ENCODE measurements at places on chromosomes 11 and 22.

GRCh38 chr11:77438487-77438886, 35.4 kb downstream of the PAK1 start:
- DNase-seq = no peak

DNA sequence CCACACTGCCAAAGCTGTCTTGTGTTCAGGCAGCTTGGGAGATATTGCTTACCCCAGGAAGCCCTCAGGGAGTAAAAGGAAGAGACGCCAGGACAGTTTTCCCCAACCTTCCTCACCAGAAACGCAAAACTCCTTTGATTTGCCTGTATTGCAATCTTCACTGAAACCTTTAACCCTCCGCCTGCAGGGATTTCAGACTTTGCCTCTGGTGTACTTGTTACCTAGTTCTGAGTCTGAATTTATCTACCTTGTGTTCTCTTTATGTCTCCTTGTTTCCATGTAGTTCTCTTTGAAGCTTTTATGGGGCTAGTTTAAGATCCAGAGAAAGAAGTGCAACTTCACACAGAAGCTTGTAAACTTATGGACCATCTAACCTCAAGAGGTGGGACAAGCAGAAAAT, 154.2 kb downstream of the DSCAML1 start:
- DNase-seq = no peak

GRCh38 chr22:37492428-37493344, 6.5 kb upstream of the MFNG start:
- no peak for DNase-seq

DNA sequence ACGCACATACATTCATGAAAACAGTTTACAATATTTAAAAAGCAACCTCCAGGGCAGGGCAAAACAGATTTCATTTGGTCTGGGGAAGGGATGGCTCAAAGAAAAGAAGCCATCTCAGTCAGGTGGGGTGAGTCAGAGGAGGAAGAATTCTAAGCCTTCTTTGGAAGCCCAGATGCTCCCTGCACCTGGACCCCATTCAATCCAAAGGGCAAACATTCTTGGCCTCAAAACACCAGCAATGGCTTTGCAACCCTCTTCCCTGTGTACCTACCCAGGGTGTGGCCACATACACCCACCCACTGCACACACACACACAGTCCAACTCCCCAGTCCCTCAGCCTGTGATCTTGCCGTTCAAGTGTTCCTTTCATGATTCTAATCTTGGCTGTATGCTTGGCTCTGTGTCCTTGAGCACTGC, 2.0 kb downstream of the KCNE3 start:
- no peak for DNase-seq

DNA sequence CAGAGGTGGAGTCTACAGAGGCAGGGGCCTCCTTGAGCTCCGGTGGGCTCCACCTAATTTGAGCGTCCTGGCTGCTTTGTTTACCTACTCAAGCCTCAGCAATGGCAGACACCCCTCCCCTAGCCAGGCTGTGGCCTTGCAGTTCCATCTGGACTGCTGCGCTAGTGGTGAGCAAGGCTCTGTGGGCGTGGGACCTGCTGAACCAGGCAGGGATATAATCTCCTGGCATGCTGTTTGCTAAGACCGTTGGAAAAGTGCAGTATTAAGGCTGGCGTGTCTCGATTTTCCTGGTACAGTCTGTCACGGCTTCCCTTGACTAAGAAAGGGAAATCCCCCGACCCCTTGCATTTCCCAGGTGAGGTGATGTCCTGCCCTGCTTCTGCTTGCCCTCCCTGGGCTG, 77.7 kb downstream of the GDPD4 start:
- no peak for DNase-seq

DNA sequence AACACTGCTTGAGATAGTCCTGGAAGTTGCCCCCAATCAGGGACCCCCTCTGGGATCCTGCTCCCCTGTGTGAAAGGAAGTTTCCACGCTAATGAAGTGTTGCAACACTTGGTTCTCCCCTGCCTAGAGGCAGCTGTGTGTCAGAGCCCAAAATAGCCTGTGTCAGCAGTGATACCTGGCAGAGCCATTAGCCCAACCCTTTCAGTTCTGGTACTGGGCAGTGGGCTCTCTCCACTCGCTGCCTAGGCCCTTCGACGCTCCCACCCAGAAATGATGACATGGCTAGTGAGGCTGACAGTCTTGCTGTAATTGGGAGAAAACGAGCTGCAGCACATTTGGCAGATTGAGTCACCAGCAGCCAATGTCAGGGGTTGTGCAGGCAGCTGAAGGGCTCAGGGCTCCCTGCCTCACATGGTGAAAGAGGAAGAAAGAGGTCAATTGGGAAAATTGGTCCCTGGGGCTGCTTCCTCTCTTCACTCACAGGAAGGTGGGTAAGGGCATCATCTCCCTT, 1.4 kb upstream of the NXF1 start:
- DNase-seq = no peak

DNA sequence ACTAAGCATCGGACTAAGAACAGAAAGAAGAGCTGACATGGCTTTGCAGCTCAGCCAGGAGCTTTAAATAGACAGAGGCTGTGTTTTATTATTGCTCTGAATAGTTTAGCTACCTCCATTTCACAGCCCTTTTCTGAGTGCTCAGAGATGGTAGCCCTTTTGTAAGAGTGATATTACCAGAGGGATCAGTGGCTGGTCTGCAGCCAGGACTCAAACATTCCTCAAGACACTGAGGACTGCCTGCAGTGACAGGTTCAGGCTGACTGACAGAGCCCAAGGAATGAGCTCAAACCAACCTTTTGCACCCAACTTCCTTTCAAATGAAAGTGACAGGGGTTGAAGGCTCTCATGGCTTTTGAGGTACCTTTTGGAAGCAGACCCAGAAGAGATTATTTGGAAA, 189.0 kb downstream of the DDX10 start:
- DNase-seq = no peak

- no peak for DNase-seq
These were observed 140.2 kb downstream of the DDX10 start for GRCh38 chr11:108805030-108805429.

DNA sequence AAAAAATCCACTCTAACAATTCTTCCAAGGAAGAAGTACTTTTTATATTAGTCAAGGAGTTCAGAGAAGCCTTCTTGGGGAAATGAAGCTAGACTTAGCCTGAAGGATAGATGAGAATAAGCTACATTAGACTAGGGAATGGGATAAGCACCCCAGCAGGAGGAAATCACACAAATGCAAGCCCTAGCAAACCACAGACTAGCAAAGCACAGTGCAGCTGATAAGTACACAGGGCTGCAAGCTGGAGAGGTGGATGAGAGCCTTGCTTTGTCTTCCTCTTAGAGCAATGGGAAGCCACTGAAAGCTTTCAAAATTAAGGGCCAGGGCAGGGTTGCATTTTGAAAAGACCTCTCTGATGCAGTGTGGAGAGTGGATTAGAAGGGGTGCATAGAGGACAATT, 946.2 kb downstream of the LRRC4C start:
- DNase-seq = no peak

GRCh38 chr11:7490054-7490453, 4.7 kb downstream of the OLFML1 start:
- DNase-seq = no peak

- DNase-seq = no peak
These were observed 60.3 kb downstream of the SYTL2 start for GRCh38 chr11:85750646-85751045.

GRCh38 chr22:28977060-28977459, 84.6 kb downstream of the C22orf31 start:
- DNase-seq = no peak

DNA sequence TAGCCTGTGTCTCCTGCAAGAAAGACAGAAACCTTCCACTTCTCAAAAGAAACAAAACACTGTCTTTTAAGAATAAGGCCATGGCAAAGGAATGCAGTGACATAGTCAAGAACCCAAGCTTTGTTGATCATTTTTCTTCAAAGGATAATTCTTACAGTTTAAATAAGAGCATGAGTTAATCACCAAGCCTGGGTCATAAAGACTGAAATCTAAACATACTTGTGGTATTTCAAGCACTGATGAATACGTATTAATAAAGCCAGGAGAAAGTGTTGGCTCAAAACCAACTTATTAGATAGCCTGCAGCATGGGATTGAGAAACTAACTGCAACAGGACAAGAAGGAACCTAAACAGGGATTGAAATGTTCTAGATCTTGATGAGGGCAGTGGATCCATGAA, 143.3 kb upstream of the MTNR1B start:
- no peak for DNase-seq

- no peak for DNase-seq
These were observed 15.7 kb downstream of the PLAAT3 start for GRCh38 chr11:63598556-63598955.

GRCh38 chr22:44570476-44571445, 72.7 kb upstream of the RTL6 start:
- DNase-seq = no peak

GRCh38 chr11:8327761-8328192, 64.1 kb upstream of the LMO1 start:
- no peak for DNase-seq

DNA sequence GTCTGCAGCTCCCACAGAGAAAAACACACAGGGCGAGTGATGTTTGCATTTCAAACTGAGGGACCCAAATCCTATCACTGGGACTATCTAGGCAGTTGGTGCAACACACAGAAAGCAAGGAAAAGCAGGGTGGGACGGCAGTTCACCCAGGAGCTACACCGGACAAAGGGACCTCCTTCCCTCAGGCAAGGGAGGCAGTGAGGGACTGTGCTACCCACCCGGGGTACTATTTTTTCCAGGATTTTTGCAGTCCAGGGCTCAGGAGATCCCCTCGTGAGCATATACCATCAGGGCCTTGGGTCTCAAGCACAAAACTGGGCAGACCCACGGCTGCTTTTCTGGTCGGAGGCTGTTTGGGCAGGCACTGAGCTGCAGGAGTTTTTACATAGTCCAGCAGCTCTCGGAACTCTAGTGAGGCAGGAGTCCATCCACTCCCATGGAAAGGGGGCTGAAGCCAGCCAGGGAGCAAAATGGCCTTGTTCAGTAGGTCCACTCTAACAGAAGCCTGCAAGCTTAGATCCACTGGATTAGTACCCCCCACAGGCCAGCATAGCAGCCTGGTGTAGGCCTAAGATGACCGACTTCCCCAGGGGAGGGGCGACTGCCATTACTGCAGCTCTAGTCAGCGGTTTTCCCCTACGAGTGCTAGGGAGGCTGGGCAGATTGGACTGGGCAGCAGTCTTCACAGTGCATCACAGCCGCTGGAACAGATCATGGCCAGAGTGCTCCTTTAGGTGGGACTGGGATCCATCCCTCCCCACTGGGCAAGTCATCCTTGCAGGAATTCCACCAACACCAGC, 28.2 kb downstream of the CARD18 start:
- no peak for DNase-seq

DNA sequence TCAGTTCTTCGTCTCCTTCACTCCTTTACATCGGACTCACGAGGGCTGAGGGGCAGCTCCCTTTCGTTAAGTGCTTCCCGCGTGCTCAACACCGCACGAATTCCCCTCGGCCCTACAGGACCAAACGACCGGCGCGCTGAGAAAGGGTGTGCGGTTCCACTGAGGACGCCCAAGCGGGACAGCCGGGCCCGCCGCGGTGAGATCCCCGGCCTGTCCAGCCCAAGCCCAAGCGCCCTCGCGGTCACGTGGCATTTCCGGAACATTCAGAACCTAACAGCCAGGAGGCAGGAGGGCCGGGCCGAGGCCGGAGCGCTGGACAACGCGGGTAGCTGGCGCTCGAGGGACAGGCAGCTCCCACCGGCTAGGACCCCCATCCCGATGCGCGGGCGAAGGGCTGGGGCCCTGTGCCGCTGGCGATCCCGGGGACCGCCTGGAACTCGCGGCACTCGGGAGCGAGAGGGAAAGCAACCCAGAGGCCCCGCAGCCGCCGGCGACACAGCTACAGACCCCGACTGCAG, 737 bp upstream of the STIP1 start:
- peak; percentile 53 for DNase-seq

GRCh38 chr22:38649841-38650522, 6.2 kb downstream of the FAM227A start:
- no peak for DNase-seq

- DNase-seq = no peak
These were observed 653 bp downstream of the GRK3 start for GRCh38 chr22:25564979-25565677.

DNA sequence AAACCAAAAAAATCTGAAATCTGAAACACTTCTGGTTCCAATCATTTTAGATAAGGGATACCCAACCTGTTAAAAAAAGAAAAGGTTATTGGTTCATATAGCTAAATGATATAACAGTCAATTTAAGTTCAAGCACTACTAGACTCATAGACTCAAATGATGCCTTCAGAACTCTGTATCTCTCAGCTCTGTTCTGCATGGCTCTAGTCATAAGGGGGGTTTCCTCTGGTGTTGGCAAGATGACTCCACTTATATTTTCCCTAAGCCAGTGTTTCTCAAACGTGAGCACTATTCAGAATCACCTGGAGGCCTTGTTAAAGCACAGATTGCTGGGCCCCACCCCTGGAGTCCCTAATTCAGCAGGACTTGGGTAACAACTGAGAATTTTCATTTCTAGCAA, 11.5 kb upstream of the RRAS2 start:
- DNase-seq = no peak

DNA sequence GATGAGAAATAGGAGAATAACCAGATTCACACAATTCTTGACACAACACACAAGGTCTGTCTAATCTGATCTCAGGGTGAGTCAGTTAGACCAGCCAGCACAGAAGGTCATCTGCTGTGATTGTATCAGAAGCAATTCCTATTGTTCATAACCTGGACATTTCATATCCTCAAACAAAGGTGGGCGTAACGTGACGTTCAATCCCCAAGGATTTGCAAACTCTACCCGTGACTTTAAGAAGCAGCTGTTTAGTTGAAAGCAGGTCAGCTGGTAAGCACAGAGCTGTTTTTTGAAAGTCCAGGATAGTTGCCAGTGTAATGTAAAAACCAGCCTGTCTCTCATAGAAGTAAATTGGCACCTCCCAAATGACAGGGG, 385.1 kb downstream of the DCDC1 start:
- no peak for DNase-seq

GRCh38 chr22:47160141-47160541, 397.7 kb downstream of the TBC1D22A start:
- DNase-seq = no peak

- DNase-seq = peak; percentile 22
These were observed 20.2 kb downstream of the BPIFC start for GRCh38 chr22:32444068-32444467.

- DNase-seq = no peak
These were observed 6.7 kb downstream of the RNF141 start for GRCh38 chr11:10534316-10534715.

DNA sequence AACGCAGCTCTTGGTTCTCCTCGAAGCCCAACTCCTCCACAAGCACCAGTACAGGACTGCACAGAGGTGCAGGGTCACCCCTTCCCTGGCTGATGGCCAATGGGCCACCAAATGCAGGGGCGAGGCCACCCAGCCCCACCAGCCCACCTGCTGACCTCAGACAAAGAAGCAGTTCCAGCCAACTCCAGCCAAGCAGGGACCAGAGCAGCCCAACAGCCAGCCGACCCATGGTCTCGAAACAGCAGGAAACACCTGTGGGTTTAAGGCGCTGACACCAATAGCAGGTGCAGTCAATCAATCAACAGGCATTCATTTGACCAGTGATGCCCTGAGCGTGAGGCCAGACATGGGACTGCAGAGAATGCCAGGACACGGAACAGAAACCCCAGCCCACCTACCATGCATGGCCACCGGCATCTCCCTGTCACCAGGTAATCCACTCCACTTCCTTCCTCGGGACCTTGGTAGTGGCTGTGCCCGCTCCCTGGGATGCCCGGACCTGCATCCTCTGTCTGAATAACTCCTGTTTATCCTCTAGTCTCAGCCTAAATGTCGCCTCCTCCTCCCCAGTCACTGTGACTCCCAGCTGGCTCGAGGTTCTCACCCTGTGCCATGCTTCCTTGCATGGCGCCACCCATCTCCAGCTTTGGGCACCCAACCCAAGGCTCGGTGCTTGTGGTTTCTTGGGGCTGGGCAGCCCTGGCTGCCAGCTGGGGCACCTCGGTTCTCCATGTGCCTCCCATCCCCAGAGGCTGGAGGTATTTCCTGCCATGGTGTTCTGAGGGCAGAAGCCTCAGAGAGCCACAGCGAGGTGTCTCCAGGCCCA, 1475.4 kb downstream of the BRD1 start:
- DNase-seq = no peak

Data from NCI-H1930 (cell line).